ENCODE measurements at places on chromosomes 5 and 9. TPM values are rescaled to one million over a fixed set of nuclear protein-coding genes. Genes with fewer than 3 reads are reported as not detected.
A peak's percentile ranks its signal among the peaks of the same experiment; 100 is the strongest.

DNA sequence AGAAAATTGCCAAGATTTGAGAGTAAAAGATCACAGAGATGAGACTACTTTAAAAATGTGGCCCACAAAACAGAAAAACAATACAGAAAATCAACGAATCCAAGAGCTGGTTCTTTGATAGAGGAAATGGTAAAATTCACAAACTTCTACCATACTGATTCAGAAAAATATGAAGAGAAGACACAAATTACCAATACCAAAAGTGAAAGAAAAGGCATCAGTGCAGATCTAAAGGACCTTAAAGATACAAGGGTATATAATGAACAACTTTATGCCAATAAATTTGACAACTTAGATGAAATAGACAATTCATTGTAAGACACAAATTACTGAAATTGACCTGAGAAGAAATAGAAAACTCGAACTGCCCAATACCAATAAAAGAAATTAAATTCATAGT lies 24.4 kb upstream of the SLC1A1 start:
- DNase-seq: no peak

GRCh38 chr9:91833096-91833877 lies 116.7 kb downstream of the ROR2 start:
- no peak for DNase-seq

- peak; percentile 70 for DNase-seq
These were observed 101.3 kb downstream of the RASEF start for GRCh38 chr9:82961504-82962125.

The JMY gene
- 3.2 TPM for total RNA-seq

The SLC36A2 gene
- not detected for total RNA-seq

All from IMR-90 (cell line).